ENCODE measurements at places on chromosomes 1 and 21.

- DNase-seq = peak; percentile 25
Measured at GRCh38 chr1:64898107-64898861, 68.1 kb downstream of the JAK1 start.

DNA sequence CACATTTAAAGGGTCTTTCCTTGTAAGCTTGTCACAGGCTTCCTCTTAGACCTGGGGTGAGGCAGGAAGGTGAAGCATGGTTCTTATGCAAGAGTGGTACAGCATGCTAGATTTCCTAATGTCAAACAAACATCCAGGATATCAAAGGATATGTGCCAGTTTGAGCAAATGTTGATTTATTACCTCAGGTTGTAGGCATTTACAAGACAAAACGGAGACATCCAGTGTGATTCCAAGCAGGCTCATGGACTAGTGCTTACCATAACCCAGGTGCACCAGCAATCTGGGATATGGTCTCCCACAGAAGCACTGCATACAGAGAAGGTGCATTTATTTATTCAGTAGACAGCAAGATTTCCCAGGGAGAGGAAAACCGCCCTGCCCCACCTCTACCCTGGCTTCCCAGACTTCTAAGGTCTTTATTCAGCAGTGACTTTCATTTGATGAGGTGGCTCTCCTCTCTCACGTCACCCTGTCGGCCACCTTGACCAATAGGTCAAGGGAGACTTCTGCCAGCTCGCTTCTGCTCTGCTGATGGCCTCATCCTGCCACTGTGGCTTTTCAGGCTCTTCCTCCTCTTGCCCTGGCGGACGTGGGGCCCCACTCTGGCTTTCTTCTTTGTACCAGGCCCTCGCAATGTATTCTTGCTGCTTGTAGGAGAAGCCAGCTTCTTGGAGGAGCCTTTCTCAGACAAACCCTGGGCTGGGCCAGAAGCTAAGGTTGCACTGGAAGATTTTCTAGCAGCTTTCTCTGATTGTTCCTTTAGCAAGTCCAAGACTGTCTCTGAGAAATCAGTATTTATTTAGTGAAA is 25.6 kb downstream of the HHIPL2 start:
- no peak for DNase-seq

DNA sequence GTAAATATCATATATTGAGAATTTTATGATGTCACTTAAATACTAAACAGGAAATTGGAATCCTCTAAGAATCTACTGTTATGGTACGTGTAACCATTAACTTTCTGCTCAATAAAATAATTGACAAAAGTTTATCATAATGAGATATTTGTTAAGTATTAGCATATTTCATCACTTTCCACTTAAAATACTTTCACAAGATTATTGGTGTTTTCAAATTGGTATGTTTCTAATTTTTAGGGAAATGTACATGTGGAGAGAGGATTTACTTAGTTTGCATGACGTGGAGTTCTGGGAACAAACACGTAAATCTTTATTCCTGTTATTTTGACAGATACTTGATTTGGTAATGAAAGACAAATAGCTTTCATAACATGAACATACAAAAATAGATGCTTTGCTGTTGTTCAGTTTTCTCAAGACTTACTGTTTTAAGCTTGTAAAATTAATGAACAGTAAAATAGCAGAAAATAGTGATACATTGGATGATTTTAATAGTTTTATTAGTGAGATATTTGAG is 1.6 kb downstream of the SRSF11 start:
- DNase-seq = no peak

DNA sequence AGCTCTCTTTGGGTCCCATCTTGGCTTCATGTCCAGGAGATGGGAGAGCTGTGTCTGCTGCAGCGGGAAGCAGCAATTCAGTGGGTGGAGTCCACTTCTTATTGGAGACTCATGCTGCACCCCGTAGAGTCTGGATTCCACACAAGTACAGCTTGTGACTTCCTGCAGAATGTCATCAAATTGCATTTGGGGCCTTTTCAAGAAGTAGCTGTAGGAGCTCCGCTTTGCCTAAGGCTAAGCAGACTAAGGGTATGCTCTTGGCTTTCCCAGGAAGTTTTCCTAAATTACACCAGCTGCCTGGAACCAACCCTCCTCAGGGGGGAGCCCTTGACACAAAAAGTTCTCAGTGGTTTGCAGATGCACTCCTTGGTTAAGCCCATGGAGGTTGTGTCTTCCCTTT is 5.7 kb upstream of the MOB3C start:
- peak; percentile 71 for DNase-seq

DNA sequence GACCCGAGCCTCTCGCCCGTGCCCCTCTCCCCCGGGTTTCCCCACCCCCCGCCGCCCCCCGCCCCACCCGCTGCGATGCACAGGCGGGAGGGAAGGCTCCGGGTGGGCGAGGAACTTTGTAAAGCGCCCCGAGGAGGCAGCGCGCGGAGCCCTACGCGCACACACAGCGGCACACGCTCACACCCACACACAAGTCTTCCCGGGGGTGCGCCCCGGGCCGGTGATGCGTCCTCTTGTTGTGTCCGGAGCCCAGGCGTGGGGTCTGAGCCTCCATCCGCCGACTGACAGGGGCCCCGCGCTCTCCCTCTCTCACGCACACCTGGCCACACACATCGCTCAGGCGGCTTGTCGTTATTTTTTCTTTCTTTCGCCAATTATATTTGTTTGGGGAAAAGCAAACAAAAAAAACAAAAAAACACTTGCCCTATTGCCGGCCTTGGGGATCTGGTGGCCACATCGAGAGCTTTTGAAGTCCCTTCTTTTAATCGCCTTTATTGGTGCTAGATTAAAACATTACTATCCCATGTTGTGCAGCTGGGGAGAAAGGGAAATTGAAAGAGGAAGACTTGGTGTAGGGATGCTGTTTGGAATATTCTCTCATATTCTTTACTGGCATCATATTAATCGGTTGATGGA is 770 bp downstream of the NTNG1 start:
- DNase-seq = no peak

GRCh38 chr1:150061632-150062101 is 5.9 kb upstream of the VPS45 start:
- DNase-seq = no peak

DNA sequence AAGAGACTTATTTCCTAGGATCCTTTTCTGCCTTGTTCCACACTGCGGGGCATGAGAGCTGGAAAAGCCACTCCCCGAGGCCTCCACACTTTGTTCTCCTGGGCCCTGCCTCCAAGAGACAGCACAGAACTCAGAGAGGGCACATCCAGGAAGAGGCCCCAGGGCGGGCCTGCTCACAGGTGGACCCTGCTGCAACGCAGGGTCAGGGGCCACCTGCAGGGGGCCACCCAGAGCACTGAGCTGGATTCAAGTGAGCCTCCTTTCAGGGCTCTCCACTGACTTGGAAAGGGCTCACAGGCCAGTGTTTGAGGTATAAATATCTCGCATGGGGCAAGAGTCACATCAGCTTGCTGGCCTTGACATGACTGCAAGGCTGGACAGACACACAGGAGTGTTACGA is 4.8 kb downstream of the RGS16 start:
- peak; percentile 31 for DNase-seq

DNA sequence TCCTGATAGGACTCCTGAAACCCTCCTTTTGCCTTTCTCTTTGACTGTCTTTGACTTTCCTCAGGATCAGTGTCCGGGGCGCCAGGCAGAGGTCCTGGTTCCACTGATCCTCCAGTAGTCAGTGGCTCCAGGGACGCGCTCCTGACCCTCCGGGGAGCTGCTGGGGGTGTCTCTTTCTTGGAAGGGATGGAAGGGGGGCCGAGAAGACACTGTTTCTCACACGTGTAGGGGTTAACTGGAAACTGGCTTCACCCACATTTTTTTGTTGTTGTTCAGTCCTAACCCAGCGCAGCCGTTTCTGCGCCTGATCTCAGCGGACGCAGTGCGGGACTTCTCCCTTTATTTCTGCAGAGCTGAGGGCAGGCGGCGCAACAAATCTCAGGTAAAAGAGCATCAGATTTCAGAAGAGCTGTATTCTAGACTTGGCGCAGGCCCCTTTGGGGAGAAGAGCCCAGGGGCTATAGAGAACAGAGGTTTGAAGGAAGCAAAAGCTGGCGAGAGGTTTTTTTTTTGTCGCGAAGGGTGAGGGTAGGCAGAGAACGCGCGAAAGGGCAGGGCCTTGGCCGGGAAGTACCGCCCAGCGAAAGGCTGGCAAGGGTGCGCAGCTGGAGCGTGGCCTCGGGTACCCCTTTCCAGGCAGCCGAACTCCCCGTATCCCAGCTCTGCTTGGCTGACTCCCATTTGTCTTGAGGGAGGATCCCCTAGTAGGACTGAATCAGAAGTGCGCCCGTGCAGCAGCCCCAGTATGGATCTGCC is 4.3 kb upstream of the LHX9 start:
- DNase-seq = no peak

- no peak for DNase-seq
Measured at GRCh38 chr1:99728494-99729235, 37.8 kb downstream of the FRRS1 start.

DNA sequence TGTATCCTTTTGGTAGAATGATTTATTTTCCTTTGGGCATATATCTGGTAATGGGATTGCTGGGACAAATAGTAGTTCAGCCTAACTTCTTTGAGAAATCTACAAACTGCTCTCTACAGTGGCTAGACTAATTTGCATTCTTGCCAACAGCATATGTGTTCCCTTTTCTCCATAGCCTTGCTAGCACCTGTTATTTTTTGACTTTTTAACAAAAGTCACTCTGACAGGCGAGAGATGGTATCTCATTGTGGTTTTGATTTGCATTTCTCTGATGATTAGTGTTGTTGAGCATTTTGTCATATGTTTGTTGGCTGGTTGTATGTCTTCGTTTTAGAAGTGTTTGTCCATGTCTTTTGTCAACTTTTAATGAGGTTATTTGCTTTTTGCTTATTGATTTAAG is 99.8 kb downstream of the UCK2 start:
- no peak for DNase-seq

DNA sequence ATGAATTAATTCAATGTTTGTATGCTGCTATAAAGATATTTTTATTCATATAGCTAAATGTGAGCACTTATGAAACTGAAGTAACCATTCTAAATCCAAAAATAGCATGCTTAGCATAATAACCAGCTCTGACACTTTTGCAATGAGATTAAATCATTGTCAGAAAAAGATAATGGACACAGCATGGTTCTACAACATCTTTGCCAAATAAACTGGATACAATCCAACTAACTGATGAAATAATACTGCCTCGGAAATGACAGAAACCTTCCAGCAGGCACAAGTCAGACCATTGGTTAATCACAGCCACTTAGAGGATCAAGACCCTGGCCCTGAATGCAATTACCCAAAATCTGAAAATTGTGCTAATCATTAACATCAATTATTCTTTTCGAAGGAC is 592.7 kb upstream of the ADGRL4 start:
- no peak for DNase-seq

GRCh38 chr21:41280115-41280919 is 36.3 kb upstream of the FAM3B start:
- no peak for DNase-seq

DNA sequence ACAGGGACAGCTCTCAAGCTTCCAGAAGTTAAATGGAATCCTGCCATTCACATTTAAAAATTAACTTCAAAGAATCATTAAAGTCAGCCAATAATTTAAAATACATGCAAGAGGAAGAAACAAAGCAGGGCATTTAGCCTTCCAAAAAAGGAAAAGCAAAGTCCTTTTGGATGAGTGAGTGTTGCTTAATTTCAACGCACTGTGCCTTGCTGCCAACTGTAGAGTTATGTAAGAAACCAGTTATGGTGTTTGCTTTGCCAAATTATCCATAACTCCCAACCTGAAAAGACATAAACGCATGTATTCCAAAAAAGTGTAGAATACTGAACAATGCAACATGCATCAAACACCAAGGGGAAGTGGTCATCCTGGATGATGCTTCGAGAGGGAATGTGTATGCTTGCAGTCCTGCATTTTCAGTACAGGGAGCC is 16.1 kb upstream of the KCNE1 start:
- DNase-seq = no peak

DNA sequence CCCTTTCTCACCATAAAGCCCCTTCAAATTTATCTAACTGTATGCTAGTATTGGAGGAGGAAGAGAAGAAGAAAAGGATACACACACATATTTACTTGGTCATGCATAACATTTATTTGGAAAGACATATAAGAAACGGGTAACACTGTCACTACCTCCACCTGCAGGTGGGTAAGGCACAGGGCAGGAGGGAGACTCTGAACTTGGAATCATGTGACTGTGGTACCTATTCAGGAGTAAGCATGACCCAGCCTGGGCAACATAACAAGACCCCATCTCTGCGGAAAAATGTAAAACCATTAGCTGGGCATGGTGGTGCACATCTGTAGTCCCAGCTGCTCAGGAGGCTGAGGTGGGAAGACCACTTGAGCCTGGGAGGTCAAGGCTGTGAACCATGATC is 1.4 kb upstream of the PADI6 start:
- DNase-seq = no peak

GRCh38 chr21:38952890-38953289 is 147.2 kb downstream of the ETS2 start:
- no peak for DNase-seq

DNA sequence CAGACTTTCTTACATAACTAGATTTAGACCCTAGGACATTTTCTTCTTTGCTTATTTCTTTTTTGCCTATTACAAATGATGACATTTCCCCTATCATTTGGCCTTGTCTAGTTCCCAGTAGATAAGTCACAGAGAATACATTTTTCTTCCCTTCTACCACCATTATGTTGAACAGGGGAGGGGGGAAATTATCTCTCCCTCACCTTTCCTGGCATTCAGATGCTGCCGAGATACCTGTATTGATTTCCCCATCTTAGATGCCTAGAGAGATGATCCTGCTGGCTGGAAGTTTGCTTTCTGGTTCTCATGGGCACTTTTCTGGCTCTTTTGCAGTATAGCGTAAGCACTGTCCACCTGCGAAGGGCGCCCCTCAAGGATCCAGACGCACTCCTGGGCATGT is 5.7 kb downstream of the IPO9 start:
- no peak for DNase-seq

- DNase-seq = no peak
Measured at GRCh38 chr1:20400341-20401177, 85.5 kb downstream of the CAMK2N1 start.

GRCh38 chr1:193754732-193755427 is 568.5 kb upstream of the B3GALT2 start:
- DNase-seq = no peak

DNA sequence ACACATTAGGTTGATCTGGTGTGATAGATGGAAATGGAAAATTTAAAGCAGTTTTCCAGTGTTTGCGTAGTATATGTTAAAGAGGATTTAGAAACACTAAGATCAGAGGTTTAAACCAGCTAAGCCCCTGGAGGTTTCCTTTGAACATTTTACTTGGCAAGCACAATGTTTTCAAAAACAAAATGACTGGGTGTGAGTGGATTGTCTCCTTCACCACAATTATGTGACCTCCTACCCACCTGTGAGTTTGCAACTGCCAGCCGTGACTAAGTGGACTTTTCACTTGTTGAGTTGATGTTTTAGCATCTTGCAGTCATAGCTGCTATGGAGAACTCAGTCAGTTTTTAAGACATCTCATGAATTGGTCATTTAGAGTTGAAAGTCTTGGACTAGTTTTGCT is 4.7 kb downstream of the CCDC190 start:
- DNase-seq = no peak

- DNase-seq = peak; percentile 31
Measured at GRCh38 chr1:154608397-154609270, 648 bp upstream of the ADAR start.

- no peak for DNase-seq
Measured at GRCh38 chr1:69752831-69753230, 185.1 kb downstream of the LRRC7 start.

GRCh38 chr21:41731081-41731480 is 35.8 kb downstream of the RIPK4 start:
- DNase-seq = no peak

GRCh38 chr1:54978528-54979326 is 1.7 kb upstream of the TMEM61 start:
- no peak for DNase-seq
